ENCODE measurements at places on chromosomes 6 and 20.
A peak's percentile ranks its signal among the peaks of the same experiment; 100 is the strongest.

- no peak for DNase-seq
Observed at GRCh38 chr6:36662380-36662779, 16.1 kb upstream of the CDKN1A start.

DNA sequence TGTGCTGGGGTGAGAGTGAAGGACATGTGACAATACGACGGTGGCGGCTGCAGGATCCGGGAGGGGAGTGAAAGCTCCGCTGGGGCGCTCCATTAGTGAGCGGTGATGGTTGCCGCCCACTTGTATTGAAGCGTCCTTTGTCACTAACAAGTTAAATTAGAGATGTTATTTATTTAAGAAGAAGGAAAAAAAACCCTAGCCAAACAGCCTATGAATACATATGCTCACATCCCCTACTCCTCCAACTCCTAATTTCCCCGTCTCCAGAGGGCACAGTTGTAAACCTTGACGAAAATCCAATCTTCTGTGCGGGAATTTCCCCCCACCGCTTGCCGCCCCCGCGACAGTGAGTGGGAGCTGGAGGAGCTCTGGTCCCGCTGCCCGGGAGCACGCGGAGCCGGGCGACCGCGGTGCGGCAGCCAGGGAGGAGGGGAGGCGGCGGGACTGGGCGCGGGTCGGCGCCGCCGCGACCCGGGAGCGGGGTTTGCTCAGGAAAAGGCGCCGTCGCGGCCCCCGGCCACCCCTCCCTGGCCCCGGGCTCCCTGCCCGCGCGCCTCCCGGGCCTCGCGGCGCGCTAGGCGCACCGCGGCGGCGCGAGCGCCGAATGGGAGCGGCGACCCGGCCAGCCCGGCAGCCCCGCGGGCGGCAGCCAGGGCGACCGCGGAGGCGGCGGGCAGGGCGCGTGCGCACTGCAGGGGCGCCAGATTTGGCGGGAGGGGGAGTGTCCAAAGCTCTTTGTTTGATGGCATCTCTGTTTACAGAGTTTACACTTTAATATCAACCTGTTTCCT, at the start of gene MYB:
TSS of gene MYB (plus strand) at position 767 of the 791 bp plus-strand sequence. CDS start 206 bp downstream, outside the sequence.
- peak; percentile 93 for DNase-seq

DNA sequence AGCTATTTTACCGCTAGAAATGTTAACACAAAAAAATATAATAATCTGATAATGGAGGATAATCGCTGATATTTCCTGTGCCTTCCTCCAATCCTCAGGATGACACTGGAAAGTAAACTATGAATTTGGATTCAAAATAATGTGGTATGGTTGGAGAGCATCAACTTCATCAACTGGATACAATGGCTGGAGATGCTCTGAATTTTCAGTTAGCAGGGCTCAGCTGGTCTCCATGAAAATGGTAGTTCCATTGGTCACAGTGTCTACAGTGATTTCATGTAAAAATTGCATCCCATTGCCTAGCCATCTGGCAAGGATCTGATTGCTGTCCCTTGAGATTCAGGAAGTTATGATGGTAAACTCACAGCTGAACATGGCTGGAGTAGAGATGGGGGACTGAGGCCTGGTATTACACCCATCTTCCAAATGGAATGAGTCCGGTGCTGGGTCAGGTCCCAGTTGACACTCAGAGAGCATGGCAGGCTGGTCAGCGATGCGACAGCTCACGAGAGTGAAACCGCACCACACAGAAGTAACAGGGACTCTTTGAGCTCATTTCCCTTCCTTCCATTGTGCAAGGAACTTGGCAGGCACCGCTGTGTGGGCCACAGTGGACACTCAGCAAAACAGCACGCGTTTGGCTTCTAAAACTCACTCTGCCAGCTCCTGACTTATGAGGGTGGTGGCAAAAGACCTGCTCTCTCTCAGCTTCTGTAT, 142.4 kb upstream of the TNFAIP3 start:
- no peak for DNase-seq

DNA sequence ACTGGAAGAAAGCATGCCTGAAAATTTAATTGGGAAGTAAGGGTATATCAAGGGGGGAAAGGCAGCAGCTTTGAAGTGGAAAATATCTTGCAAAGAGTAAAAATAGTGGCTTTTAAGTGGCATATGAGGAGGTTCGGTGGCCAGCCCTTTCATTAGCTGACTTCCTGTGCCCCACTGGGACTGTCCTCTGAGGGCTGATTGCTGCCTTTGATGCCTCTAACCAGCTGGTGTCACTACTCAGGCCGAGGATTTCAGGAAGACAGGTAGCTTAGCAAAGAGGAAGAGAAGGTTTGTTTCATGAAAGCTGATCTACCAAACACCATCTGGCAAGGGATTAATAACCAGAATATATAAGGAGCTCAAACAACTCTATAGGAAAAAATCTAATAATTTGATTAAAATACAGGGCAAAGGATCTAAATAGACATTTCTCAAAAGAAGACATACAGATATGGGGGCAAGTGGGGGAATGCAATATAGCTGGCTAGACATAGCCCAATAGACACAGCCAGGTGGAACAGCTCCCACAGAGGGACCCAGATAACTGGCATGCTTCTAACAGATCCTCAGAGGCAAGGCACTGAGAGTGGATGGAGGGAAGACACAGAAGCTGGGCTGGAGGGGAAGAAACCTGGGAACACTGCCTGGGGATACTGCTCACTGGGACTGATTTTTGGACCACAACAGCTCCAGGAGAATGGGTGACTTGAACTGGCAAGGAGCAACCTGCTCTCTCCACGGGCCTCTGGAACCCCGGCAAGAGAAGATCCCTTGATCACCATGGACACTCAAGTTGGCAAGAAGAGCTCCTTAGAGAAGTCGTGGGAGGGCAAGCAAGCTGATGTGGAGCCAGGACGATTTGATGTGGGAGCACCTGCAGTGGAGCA, 33.2 kb downstream of the CCN2 start:
- no peak for DNase-seq

DNA sequence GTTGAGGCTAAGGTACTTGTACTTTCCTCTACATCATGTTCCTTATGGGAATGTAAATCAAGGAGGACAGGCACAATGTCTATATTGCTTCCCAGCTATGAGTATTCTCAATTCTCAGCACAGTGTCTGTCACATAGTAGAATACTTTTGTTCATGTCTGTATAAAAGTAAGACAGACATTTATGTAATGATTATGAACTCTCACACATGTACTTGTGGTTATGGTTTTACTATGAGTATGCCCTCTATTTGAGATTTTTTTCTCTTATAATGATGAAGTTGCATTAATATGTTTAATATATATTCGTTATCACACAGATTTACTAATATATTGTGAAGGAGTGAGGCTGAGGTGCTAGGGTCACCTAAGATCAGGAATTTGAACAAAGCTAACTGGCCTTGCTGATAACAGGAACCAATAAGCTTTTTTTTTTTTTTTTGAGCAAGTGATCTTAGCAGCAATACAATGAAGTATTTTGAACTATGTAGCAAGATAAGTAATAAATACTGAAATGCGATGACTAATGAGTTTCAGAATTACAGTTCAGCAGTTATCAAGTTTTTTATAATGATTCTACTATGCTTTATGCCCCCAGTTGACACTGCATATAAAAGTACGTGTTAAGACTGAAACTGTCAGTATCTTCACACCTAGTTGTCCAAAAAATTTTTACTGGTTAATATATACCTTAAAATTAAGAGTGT, 623.1 kb downstream of the HTR1B start:
- DNase-seq: no peak

DNA sequence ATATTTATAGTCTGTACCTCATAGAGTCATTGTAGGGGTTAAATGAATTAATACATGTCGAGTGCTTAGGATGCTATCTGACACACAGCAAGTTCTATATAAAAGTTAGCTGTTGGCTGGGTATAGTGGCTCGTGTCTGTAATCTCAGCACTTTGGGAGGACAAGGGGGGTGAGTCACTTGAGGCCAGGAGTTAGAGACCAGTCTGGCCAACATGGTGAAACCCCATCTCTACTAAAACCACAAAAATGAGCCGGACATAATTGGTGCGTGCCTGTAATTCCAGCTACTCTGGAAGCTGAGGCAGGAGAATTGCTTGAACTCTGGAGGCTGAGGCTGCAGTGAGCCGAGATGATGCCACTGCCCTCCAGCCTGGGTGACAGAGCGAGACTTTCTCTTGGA, 222.9 kb downstream of the UBE3D start:
- DNase-seq: no peak
